ENCODE measurements at places on chromosomes 7 and 10. TPM values are rescaled to one million over a fixed set of nuclear protein-coding genes. Genes with fewer than 3 reads are reported as not detected.

Gene ITGA8
- total RNA-seq, result not detected

Gene ENO4
- not detected for total RNA-seq

Gene FOXP2
- total RNA-seq, result not detected

Gene NXPH1
- not detected for total RNA-seq

Gene ANXA8
- not detected for total RNA-seq

Measured in activated CD8-positive, alpha-beta T cell treated with anti-CD3 and anti-CD28 coated beads for 36 hours (primary cell).